ENCODE measurements at places on chromosomes 1 and 21.

DNA sequence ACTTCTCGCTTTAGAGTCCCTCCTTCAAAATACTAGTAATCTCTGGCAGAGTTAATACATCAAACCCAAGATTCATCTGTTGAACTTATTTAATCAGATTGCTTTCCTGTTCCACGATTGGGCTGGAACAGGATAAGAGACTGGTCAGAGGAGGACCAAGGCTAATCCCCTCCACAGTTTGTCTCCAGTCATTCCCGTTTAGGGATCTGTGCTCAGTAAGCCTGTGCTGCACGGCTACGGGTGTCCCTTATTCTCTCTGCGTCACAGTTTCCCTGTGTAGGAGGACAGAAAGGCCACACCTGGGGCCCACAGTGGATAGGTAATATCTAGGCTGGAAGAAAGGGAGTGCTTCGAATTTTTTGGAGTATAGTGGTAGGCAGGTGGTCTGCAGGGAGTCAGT is 16.5 kb upstream of the NUAK2 start:
- DNase-seq: no peak

DNA sequence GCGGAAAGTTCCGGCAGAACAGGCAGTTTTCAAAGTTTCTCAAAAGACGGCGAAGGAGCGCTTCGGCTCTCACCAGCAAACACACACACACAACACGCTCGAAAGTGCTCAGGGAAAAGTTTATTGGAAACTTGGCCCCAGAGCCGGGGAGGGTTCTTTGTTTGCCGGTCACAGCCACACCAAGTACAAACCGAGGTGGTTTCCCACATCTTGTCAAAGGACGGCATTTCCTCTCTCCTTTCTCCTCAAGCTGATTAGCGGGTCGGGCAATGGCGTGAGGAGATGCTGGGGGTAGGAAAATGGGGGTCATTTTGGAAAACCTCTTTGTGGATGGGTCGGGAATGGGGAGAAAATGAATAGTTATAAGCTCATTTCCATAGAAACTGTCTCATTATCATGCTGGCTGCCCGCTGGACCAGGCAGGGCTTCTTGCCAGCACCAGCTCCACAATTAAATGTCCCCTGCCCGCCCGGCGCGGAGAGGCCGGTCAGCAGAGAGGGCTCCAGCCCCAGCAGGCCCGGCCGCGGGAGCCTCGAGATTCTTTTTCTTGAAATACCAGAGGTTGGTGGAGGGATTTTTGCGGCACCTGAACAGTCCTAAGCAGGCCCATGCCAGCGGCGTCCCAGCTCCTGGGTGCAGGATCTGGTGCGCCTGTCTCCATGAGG is 92.3 kb downstream of the PRDM16 start:
- no peak for DNase-seq

DNA sequence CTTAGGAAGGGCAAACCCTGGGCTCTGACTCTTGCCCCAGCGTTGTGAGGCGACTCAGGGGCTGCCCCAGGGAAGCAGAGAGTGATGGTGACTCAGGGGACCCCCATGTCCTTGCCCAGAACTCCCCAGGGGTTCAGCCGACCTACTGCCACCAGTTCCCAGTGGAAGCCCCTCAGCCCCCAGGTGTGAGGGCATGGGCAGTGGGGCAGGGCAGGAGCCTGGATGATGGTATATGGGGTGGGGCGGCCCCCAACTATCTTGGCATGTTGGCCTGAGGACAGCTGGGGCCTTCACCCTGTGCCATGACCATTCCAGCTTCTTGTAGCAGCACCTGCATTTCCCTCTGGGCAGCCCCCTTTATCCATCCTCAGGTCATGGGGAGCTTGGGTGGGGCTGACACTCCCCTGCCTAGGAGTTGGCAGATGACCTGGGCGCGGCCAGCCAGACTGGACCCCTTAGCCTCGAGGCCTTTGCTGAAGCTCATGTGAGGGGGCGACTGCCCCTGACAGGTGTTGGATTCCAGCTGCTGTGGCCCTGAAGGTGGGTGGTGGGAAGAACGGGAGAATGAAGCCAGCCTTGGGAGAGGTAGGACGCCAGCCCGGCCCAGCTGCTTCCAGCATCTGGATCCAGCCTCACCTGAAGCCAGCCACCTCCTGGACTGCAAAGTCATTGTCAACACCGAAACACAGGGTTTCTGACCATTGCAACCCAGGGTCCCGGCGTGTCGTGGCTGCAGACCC is 1.8 kb upstream of the FNDC10 start:
- DNase-seq: no peak

GRCh38 chr1:118145721-118146120 is 39.3 kb downstream of the SPAG17 start:
- no peak for DNase-seq

DNA sequence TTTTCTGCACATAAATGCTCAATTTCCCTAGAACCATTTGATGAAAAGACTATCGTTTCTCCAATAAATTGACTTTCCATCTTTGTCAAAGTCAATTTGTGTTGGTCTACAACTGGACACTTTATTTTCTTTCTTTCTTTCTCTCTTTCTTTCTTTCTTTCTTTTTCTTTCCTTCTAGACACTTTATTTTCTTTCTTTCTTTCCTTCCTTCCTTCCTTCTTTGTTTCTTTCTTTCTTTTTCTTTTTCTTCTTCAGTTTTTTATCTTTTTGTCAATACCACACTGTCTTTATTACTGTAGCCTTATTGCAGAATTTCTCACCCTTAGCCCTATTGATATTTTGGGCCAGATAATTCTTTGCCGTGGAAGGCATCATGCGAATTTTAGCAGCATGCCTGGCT is 73.5 kb downstream of the FASLG start:
- no peak for DNase-seq

GRCh38 chr1:214303141-214303930 is 22.4 kb downstream of the SMYD2 start:
- DNase-seq: no peak

- no peak for DNase-seq
Observed at GRCh38 chr1:88698140-88698539, 14.1 kb downstream of the PKN2 start.

GRCh38 chr1:184373155-184373554 is 13.7 kb upstream of the C1orf21 start:
- no peak for DNase-seq

GRCh38 chr1:115555446-115555845 is 86.3 kb upstream of the VANGL1 start:
- DNase-seq: no peak

DNA sequence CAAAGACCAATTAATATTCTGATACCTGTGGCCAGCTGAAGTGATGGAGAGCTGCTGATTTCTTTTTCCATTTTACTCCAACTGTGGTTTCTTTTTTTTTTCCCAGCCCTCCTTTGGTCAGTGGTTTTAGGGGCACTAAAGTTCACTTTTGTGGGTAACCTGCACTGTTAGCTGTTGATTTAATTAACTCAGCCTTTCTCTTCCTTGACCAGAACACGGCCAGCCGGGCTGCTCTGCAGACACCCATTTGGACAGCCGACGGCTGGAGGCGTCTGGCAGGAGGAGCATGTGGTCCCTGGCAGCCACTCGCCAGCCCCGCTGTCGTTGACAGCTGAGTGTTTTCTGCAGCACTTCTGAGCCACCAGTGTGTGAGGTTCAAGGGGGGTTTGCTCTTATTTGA is 136.2 kb upstream of the RUNX3 start:
- no peak for DNase-seq

DNA sequence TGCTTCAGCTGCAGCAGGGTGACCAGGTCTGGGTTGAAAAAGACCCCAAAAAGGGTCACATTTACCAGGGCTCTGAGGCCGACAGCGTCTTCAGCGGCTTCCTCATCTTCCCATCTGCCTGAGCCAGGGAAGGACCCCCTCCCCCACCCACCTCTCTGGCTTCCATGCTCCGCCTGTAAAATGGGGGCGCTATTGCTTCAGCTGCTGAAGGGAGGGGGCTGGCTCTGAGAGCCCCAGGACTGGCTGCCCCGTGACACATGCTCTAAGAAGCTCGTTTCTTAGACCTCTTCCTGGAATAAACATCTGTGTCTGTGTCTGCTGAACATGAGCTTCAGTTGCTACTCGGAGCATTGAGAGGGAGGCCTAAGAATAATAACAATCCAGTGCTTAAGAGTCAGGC is 2.9 kb downstream of the C1QA start:
- no peak for DNase-seq

DNA sequence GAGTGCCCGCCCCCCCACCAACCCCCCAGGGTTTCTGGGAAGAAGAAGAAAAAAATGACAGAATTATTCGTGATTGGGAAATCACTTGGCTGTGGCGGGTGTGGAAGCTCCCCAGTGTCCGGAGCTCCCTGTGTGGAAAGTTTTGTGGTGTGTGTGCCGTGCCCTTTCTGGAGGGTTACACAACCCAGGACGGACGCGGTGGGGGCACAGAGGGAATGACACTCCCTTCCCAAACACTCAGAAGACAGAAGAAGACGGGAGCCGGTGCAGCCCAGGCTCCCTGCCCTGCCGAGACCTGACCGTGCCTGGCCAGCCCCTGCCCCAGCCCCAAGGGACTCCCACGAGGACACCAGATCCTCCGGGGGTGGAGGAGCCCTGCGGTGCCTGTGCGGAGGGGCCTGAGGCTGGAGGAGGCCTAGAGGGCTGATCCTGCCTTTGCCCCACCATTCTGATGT is 33.0 kb upstream of the ADARB1 start:
- no peak for DNase-seq

- DNase-seq: no peak
Observed at GRCh38 chr1:70779571-70779970, 268.0 kb downstream of the PTGER3 start.

GRCh38 chr1:2593251-2593878 is 6.8 kb downstream of the PRXL2B start:
- no peak for DNase-seq

DNA sequence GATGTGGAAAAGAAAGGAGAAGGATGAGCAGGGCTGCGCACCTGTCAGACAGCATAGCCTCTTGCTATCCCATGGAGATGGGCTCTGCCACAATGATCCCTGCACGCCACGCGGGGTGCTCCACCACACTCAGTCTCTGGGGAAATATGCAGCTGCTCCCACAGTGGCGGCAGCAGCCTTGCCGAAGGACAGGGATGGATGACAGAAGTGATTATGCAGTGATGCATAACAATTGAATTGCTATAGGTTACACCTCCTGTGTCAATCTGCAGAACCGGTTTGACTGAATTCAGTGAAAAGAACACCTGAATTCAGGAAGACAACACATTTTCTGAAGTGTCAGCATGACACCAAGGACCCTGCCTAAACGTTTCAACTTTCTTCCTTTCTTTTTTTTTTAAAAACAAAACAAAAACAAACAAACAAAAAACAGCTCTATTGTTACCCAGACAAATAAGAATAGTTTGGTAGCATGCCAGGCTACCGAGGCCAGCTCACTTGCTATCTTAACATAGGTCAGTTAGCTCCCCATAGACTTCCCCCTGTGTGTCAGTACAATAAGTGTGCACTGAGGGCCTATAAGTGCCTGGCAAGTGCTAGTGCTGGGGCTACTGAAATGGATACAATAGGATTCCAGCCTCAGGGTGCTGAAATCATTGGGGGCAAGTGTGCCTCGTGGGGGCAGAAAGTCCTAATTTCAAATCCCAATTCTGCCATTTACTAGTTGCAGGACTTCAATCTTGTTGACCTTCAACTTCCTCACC is 127.6 kb upstream of the LMO4 start:
- DNase-seq: peak; percentile 64

GRCh38 chr1:228920831-228921230 is 185.6 kb downstream of the RHOU start:
- DNase-seq: no peak

- no peak for DNase-seq
Observed at GRCh38 chr21:27528697-27529096, 561.8 kb upstream of the ADAMTS5 start.

DNA sequence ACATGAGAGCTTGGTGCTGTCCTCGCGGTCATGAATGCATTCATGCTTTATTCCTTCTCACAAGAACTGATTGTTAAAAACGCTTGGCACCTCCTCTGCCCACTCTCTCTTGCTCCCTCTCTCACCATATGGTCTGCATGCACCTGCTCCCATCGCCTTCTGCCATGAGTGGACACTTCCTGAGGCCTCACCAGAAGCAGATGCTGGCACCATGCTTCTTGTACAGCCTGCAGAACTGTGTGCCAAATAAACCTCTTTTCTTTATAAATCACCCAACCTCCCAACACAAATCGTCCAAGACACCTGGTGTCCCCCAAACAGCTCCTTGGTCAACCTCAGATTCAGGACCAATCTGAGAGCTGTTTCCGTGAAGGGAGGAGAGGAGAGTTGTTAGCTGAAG is 43.3 kb upstream of the PCBP3 start:
- no peak for DNase-seq

GRCh38 chr1:16051039-16051438 is 7.5 kb downstream of the CLCNKB start:
- DNase-seq: no peak

- no peak for DNase-seq
Observed at GRCh38 chr21:46008893-46009621, 27.5 kb downstream of the COL6A1 start.

GRCh38 chr1:101846820-101847219 is 149.9 kb downstream of the OLFM3 start:
- DNase-seq: no peak

DNA sequence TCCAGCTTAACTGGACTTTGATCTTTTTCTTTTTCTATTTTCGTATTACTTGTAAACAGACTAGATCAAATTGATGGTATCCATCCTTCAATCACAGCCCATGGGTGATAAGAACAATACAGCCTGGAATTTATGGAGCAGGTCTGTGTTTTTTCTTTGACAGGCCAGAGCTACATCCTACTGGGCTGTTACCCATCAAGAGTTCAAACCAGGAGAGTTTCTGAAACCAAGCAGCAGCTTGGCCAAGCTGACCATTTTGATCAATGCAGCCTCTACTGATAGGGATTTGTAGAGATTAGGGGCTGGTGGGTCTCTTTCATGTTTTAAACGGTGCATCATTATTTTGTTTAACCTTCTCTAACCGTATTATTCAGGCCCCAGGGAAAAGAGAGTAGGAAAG is 24.3 kb upstream of the CCDC190 start:
- no peak for DNase-seq

- DNase-seq: no peak
Observed at GRCh38 chr21:45436351-45437065, 31.5 kb downstream of the COL18A1 start.

GRCh38 chr1:58762806-58763205 is 21.0 kb downstream of the JUN start:
- DNase-seq: no peak

- DNase-seq: no peak
Observed at GRCh38 chr1:37999430-38000232, 5.7 kb downstream of the FHL3 start.

DNA sequence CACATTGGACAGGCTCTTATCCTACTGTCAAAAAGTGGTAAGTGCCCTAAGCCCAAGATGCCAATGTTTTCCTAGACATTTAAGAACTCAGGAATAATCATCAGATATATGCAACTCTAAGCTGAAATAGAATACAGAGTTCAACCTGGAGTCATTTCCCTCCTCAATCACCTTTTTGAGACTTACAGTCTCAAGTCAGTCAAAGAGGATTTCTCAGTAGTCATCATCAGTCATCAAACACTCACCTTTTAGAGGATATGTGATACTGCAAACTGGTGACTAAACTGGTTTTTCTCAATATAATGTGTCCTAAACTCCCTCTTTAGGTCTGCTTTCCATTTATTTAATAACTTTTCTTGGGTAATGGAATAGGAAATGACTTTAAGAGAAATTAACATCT is 145.3 kb upstream of the ADAMTS5 start:
- no peak for DNase-seq

- no peak for DNase-seq
Observed at GRCh38 chr1:1671365-1672119, 12.7 kb upstream of the CDK11B start.
